ENCODE measurements at places on chromosomes 13 and 19.

DNA sequence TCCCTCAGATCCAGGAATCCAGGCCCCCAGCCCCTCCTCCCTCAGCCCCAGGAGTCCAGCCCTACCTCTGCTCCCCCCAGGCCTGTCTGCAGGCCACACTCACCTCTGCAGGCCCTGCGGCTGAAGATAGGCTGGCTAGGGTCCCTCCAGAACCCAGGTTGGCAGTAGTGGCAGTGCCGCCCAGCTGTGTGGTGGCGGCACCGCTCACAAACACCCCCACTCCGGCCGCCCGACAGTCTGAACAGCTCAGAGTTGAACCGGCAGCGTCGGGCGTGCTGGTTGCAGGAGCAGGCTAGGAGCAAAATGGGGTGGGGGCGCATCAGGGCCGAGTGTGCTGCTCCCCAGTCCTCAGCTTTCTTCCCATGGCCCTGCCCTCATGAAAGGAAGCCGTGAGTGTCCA is 8.3 kb downstream of the NTN5 start:
- DNase-seq = no peak

GRCh38 chr13:76552041-76552772 is 334.0 kb downstream of the KCTD12 start:
- DNase-seq = no peak

GRCh38 chr19:46737298-46737654 is 8.6 kb upstream of the FKRP start:
- DNase-seq = no peak

DNA sequence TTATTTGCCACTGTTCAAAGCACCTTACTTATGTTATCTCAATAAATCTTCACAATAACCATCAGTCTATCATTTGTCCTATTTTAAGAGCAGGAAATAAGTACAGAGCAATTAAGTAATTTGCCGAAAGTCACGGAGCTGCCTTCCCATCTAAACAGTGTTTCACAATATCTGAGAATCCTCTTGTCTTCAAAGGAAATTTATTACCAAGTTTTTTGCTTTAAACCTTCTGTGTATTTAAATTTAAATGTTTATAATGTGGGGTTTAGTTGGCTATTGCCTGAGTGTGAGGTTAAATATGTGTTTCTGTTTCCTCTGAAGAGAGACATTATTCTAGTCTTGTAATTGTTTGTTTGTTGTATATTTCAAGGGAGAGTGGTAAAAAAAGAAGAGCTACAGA is 633.1 kb downstream of the EFNB2 start:
- no peak for DNase-seq

GRCh38 chr13:49419276-49419675 is 24.6 kb downstream of the CAB39L start:
- no peak for DNase-seq

- DNase-seq = peak; percentile 42
Measured at GRCh38 chr19:3852614-3853254, 16.1 kb downstream of the ZFR2 start.

GRCh38 chr13:27370305-27370872 is 54.0 kb upstream of the GTF3A start:
- no peak for DNase-seq

DNA sequence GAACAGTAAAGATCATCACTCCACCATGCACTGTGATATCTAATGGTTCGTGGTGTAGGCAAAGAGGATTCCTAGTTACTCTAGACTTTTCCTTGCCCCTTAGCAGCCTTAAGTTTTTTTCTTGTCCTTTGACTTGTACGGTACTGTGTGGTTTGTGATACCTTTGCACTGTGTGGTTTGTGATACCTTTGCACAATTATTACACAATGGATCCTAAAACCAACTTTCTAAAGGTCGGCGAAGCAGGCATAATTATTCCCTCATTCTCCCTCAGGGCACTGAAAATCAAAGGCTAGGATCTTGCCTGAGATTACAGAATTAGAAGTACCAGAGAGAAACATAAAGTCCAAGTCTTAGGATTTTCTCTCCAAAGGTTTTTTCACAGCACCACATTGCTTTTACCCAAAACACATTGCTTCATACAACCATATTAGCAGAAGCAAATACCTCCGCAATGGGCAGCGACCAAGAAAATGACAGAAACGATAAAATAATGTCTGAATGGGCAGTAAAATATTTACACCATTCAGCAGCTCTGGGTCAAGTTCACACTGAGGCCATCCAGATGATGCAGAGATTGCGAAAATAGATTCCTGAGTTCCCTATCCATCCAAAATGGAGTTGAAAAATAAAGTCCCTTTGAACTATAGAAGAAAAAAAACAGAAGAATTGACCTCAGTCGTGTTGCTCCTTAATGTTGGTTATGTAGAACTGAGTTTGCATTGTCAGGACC is 106.4 kb downstream of the FGF14 start:
- DNase-seq = no peak

- DNase-seq = no peak
Measured at GRCh38 chr19:33163481-33163880, 30.6 kb upstream of the LRP3 start.
